CD4-positive, CD25-positive, alpha-beta regulatory T cell (primary cell): ENCODE measurements at places on chromosomes 12 and 14. TPM values are rescaled to one million over a fixed set of nuclear protein-coding genes. Genes with fewer than 3 reads are reported as not detected.

DNA sequence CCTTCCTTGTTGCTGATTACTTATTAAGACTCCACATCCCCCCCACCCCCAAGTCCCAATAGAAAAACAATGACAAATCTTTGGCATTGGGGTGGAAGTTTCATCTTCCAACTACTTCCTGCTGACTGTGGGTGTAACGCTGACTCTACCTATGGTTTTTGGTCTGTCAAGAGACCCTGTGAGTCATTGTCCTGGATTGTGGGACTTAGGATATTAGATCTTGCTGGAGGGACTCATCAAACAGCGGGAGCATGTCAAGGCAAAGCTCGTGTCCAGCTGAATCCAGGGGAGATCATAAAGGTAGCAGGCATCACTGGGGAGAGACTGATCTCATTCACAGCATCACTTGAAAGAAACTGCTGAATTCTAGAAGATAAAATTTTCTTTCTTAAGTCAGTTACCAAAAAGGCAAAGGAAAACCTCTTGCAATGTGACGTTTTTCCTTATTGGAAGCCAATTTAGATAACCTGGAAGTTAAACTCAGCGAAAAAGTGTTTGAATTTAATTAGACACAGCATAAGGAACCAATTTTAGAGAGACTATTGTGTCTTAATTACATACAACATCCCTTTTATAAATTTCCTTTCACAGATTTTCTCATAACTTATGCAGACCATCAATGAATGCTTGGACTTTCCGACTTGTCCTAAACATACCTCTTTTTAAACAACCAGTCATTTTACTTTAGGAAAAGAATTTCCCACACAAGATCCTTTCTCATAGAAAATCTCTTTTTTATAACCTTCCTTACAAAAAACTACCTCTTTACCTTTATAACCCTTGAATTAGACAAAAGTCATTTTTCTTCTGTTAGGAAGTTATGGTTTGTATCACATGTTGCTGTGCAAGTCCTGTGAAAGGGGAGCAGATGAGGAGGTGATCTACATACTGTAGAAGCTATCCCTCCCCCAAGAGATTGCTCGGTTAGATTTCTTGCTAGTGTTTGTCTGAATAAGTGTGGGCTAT is 94.6 kb upstream of the SCAF11 start:
- H3K4me1 ChIP-seq: no peaks in the 10 kb centered on the region
- no peak overlapping the region for H3K27ac ChIP-seq
- H3K4me3 ChIP-seq: no peak overlapping the region

- no peak overlapping the region for H3K27ac ChIP-seq
- no peaks in the 10 kb centered on the region for H3K27me3 ChIP-seq
- no peak overlapping the region for H3K4me3 ChIP-seq
- no peak for DNase-seq
- no peaks in the 10 kb centered on the region for H3K4me1 ChIP-seq
- no peaks in the 10 kb centered on the region for H3K36me3 ChIP-seq
Observed at GRCh38 chr12:24077161-24077560, 127.7 kb upstream of the SOX5 start.

DNA sequence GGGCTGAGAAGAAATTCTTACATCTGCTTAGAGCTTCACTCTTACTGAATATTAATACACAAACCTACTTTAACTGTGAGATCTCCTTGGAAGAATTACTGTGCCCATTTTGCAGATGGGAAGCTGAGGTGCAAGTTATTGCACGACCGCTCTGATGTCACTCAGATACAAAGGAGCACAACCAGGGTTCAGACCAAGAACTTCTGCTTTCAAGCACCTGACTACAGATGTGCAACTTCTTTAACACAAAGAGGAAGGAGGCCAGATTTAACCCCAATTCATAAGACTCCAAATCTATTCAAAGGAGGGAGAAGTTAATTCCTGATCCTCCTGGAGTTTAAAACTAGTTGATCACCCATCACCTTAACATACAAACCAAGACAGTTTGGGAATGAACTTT is 232.6 kb downstream of the VRK1 start:
- no peak overlapping the region for H3K4me3 ChIP-seq
- no peak overlapping the region for H3K27ac ChIP-seq

DNA sequence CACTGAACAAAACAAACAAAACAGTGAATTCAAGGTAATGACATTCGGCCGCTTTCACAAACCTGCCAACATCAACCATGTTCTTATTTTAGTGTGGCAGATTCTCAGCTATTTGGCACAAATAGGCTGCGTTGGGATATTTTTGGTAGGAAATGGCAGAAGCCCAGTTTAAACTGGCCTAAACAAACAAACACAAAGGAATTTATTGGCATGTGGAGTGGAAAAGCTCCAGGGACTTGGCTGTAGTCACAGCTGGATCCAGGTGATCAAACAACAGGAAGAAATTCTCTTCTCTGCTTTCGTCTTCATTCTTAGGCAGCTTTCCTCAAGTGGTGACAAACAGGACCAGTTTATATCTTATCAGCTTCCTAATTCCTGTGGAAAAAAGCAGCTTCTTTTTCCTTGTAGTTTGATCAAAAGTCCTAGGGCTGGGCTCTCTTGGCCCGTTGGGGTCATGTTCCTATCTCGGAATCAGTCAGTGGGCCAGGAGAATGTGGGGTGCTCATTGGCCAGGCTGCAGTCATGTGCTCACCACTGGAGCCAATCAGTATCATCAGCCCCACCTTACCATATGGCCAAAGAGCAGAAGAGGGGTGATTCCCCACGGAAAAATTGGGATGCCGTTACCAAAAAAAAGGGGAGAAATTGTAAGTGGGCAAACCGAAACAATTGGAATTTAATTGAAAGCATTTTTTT is 22.6 kb downstream of the C12orf75 start:
- no peak for DNase-seq
- H3K4me3 ChIP-seq: no peak overlapping the region
- no peak overlapping the region for H3K27ac ChIP-seq
- peaks cover 3% of the 10 kb centered on the region for H3K36me3 ChIP-seq
- H3K27me3 ChIP-seq: no peaks in the 10 kb centered on the region

DNA sequence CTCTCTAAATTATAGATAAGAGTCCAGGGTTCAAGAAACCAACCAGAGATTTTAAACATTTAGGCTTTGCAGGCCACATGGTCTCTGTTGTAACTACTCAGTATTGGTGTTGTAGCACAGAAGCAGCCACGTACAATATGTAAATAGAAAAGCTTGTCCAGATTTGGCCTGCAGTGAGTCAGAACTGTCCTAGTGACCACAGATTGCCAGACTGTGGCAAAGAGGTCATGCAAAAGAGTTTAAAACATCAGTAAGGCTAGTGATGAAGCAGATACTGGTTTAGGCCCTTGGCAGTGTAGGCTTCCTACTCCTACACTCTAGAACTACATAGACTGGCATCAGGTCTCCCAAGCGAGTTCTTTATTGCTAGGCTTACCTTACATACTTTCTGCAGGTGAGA is 117.6 kb upstream of the GARIN6 start:
- H3K36me3 ChIP-seq: no peaks in the 10 kb centered on the region
- H3K27ac ChIP-seq: no peak overlapping the region
- H3K4me1 ChIP-seq: no peaks in the 10 kb centered on the region
- DNase-seq: no peak
- H3K27me3 ChIP-seq: no peaks in the 10 kb centered on the region
- no peak overlapping the region for H3K4me3 ChIP-seq

GRCh38 chr14:74314576-74314975 is 11.8 kb upstream of the ABCD4 start:
- H3K27ac ChIP-seq: no peak overlapping the region
- H3K4me1 ChIP-seq: no peaks in the 10 kb centered on the region
- no peaks in the 10 kb centered on the region for H3K27me3 ChIP-seq
- H3K4me3 ChIP-seq: no peak overlapping the region

- H3K36me3 ChIP-seq: peaks cover 29% of the 10 kb centered on the region
- H3K27me3 ChIP-seq: no peaks in the 10 kb centered on the region
- H3K4me1 ChIP-seq: peaks cover 5% of the 10 kb centered on the region
- no peak for DNase-seq
- no peak overlapping the region for H3K4me3 ChIP-seq
Observed at GRCh38 chr12:48686615-48687334, 4.7 kb upstream of the KANSL2 start.

GRCh38 chr12:63917864-63918799 is 73.6 kb downstream of the SRGAP1 start:
- no peaks in the 10 kb centered on the region for H3K36me3 ChIP-seq
- no peak for DNase-seq
- no peaks in the 10 kb centered on the region for H3K4me1 ChIP-seq
- no peak overlapping the region for H3K4me3 ChIP-seq

GRCh38 chr12:106080041-106080790 is 58.5 kb downstream of the NUAK1 start:
- DNase-seq: no peak
- no peaks in the 10 kb centered on the region for H3K36me3 ChIP-seq
- H3K4me1 ChIP-seq: no peaks in the 10 kb centered on the region
- no peak overlapping the region for H3K4me3 ChIP-seq
- no peaks in the 10 kb centered on the region for H3K27me3 ChIP-seq

DNA sequence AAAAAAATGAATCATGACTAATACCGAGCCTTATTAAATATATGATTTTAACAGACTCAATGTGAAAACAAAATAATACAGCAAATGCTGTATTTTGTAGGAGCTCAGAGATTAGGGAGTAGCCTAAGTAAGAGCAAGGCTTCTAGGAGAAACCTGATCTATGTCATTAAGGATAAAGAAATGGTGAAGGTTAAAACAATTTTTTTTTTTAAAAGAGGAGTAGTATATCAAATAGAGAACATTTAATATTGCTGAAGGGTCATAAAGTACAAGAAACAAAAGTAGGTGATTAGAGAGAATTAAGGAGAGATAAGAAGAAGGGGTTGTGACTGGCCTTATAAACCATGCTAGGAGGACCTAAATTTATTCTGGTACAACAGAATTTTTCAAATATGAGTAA is 39.1 kb downstream of the PPP1R12A start:
- peaks cover 14% of the 10 kb centered on the region for H3K4me1 ChIP-seq
- no peaks in the 10 kb centered on the region for H3K27me3 ChIP-seq
- H3K27ac ChIP-seq: no peak overlapping the region
- H3K36me3 ChIP-seq: no peaks in the 10 kb centered on the region

DNA sequence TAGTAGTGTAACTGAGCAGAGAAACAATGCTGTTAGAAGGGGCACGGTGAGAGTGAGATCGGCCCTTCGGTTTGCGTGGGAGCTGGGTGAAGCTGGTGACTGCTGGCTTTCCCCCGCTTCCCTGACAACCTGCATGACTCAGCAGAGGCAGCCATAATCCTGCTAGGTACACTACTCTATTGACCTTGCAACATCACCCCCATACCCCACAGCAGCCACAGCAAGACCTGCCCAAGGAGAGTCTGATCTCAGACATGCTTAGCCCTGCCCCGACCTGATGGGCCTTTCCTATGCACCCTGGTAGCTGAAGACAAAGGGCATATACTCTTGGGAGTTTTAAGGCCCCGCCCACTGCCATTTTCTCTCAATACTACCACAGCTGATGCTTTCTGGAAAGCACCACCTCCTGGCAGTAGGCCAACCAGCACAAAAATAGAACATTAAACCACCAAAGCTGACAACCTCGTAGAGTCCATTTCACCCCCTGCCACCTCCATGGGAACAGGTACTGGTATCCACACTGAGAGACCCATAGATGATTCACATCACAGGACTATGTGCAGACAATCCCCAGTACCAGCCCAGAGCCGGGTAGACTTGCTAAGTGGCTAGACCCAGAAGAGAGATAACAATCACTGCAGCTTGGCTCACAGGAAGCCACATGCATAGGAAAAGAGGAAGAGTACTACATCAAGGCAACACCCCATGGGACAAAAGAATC is 75.9 kb upstream of the RGS6 start:
- no peaks in the 10 kb centered on the region for H3K36me3 ChIP-seq
- H3K27me3 ChIP-seq: peaks cover 8% of the 10 kb centered on the region
- DNase-seq: peak; percentile 11
- H3K4me3 ChIP-seq: no peak overlapping the region

Gene NCKAP5L
- 7.8 TPM for total RNA-seq

Gene CHGA
- not detected for total RNA-seq

Gene DTX3
- 31.2 TPM for total RNA-seq

Gene FSCB
- not detected for total RNA-seq

Gene AQP2
- total RNA-seq: not detected

Gene HOXC12
- total RNA-seq: not detected

Gene CD163
- not detected for total RNA-seq

Gene CD69
- 1,130 TPM for total RNA-seq

Gene SLC8A3
- total RNA-seq: 0.37 TPM

Gene KMT2D
- total RNA-seq: 149 TPM

Gene TAS2R19
- 1.2 TPM for total RNA-seq

Gene IL31
- total RNA-seq: not detected

Gene RD3L
- not detected for total RNA-seq

Gene FAM181A
- total RNA-seq: not detected

Gene ASIC1
- total RNA-seq: 2.1 TPM

Gene GSC
- total RNA-seq: not detected

Gene RASAL1
- total RNA-seq: not detected
